ENCODE measurements at places on chromosomes 1 and 21.

DNA sequence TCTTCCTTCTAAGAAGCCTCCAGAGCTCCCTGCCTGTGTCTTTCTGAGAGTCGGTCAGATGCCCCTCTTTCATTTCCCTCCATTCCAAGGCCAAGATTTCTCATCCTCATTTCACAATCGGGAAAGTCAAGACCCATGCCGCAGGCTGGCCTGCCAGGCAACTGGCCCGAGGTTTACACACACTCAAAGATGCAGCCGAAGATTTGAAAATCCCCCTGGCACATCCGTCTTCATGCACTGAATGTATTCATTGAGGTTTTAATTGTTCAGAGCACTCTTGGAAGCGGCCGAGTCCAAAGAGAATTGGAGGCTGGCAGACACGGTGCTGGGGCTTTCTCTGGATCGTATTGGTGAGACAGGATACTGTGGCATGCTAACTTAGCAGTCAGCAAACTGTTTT lies 29.1 kb upstream of the SRP9 start:
- DNase-seq = no peak

DNA sequence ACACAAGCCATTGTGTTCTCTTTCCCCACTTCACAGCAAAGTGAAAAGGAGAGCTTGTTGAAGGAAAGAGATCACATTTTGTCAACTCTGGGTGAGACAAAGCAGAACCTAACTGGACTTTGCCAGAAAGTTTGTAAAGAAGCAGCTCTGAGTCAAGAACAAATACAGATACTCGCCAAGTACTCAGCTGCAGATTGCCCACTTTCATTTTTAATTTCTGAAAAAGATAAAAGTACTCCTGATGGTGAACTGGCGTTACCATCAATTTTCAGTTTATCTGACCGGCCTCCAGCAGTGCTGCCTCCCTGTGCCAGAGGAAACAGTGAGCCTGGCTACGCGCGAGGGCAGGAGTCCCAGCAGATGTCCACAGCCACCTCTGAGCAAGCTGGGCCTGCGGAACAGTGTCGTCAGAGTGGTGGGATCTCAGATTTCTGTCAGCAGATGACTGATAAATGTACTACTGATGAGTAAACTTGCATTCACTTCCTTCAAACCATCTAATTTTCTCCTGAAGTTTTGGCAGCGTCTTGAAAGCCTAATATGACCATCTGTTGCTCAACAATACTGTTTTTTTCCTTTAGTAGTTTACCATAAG lies 43.7 kb downstream of the BACH1 start:
- DNase-seq = no peak

- DNase-seq = no peak
Measured at GRCh38 chr1:25695771-25696311, 79.2 kb downstream of the MAN1C1 start.

- DNase-seq = no peak
Measured at GRCh38 chr1:223008808-223009207, 134.2 kb downstream of the TLR5 start.

- no peak for DNase-seq
Measured at GRCh38 chr21:35333831-35334618, 284.9 kb upstream of the RUNX1 start.

DNA sequence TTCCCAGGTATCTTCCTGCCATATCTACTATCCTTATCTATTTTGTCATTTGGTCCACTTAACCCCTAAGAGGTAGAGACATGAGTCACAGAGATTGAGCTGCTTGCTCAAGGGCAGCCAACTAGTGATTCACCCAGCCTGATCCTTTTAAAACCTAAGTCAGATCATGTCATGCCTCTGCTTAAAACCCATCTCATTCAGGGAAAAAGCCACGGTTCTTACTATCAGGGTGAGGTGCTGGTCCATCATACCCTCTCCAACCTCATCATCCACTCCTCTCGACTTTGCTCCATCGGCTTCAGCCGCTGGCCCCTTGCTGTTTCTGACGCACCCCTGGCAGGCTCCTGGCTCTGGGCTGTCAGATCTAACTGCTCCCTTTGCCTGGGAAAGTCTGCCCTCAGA lies 14.4 kb upstream of the PPP1R15B start:
- no peak for DNase-seq

- peak; percentile 73 for DNase-seq
Measured at GRCh38 chr1:162357681-162358266, 18.9 kb downstream of the SPATA46 start.

GRCh38 chr1:3372317-3372716 lies 82.1 kb upstream of the ARHGEF16 start:
- DNase-seq = no peak

- no peak for DNase-seq
Measured at GRCh38 chr1:94425821-94426484, 7.8 kb downstream of the ABCD3 start.

GRCh38 chr1:83500531-83500930 lies 498.4 kb downstream of the TTLL7 start:
- DNase-seq = no peak

GRCh38 chr1:58539553-58539952 lies 7.0 kb downstream of the OMA1 start:
- no peak for DNase-seq

GRCh38 chr1:205791568-205792180 lies 16.4 kb upstream of the RAB29 start:
- DNase-seq = peak; percentile 76

GRCh38 chr1:210236840-210237409 lies 4.3 kb downstream of the SERTAD4 start:
- DNase-seq = peak; percentile 42

GRCh38 chr1:36465731-36466369 lies 1.7 kb upstream of the MRPS15 start:
- DNase-seq = no peak

DNA sequence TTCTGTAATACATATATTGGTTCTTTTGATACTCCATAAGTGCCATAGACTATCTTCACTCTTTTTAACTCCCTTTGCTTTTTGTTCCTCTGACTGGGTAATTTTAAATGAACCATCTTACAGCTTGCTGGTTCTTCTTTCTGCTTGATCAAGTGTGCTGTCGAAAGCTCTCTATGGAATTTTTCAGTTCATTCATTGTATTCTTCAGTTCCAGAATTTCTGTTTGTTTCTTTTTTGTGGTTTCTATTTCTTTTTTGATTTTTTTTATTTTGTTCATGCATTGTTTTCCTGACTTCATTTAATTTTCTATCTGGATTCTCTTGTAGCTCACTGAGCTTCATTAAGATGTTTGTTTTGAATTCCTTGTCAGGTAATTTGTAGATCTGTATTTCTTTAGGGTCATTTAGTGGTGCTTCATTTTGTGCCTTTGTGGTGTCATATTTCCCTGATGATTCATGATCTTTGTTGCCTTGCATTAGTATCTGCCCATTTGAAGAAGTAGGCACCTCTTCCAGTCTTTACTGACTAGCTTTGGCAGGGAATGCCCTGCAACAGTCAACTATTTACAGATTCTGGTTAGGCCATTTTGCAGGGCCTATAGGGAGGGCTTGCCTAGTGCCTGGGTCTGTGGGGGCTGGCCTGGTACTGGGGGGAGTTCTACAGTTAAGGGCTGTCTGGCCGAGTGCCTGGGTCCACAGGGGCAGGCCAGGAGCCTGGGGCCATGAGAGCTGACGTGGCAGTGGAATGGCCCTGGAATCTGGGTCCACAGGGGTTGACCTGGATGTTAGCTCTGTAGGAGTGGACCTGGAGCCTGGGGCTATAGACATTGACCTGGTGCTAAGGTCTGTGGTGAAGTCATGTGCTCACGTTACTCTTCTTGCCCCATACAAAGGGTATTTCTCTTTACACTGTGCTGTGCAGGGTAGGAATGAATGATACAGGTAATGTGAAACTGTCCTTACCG lies 89.7 kb downstream of the MAGI3 start:
- no peak for DNase-seq

- DNase-seq = no peak
Measured at GRCh38 chr1:119858126-119858525, 38.2 kb downstream of the ADAM30 start.

GRCh38 chr1:7808253-7808844 lies 24.3 kb downstream of the PER3 start:
- peak; percentile 15 for DNase-seq

DNA sequence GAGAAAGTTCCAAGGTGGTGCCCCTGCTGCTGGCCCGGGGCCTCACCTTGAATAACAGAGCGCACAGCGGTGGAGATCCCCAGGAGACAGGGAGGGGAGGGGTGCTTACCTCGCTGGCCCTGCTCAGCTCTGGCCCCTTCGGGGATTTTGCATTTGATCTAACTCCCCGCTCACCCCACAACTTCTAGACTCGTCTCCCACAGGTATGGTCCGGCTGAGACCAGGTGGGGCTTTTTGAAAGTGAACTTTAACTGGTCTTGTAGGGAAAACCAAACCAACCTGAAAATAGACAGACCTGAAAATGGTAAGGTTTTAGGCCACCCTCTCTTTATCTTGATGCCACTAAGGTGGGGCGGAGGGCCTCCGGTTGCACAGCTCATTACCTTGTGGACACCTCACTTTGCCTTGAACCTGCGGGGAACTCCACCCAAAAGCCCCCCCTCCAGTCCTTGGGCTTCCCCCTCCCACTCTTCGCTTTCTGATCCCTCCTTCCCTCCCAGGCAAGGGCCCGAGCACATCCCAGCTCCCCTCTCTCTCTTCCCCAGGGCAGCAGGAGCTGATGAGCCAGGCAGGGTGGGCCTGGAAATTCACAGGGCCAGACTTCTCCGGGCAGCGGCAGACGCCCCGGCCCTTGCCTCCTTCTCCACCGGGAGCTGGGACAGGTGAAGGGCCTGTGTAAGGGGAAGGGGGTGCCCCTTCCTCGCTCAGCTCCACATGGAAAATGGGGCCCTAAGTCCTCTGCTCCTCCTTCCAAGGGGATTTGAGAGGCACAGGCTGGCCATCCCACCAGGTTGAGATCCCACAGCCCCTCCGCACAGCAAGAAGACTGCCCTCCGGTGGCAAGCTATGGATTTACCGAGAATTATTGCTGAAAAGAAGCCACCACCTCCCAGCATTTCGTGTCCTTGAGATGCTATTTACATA lies 16.1 kb downstream of the TNFRSF8 start:
- peak; percentile 79 for DNase-seq

DNA sequence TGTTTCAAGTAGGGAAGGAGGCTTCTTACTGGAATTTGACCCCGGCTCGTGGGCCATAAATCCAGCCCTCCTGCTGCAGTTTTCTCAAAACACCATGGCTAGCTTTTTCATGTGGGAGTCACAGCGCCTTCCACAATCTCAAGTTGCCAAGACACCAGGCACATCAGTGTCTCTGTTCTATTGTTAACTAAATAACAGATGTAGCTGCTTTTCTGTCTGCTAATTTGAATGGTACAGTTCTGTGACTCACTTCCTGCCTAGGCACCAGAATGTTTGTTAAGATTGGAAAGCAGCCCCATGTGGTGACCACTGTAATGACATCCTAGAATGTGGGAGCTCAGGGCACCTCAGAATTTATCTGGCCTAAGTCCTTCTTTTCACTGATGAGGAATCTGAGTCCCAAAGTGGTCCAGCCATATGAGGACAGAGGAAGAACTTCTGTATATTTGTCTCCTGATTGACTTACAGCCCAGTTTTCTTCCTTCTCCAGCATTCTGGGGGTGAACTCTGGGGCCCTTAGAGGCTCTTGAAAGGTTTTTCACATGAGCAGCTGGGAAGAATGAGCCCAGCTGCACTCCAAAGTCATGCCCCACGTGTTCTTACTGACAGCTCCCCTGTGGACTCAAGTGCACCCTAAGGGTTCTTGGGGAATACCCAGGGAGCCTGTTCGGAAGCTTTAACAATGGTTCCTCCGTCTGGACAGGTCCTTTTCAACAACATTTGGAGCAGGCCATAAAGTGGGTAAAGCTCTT lies 27.5 kb downstream of the TRIM45 start:
- peak; percentile 20 for DNase-seq

DNA sequence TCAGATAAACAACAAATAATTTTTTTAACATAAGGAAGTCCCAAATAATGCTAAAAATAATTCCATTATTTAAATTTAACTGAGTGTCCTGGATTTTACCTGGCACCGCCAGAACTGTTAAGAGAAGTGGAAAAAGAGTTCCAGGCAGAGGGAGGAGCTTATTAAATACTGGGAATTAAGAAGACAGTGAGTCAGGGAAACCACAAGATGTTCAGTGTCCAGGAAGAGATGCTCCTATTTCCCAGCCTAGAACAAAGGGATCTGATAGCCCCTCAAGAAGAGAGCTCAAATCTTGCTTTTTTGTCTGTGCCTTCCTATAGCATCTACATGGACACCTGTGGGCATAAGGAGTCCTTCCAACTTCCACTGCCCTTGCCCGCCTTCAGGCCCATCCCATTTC lies 85.9 kb downstream of the PGM1 start:
- no peak for DNase-seq

GRCh38 chr1:187819086-187819485 lies 990.3 kb downstream of the PLA2G4A start:
- no peak for DNase-seq

- DNase-seq = no peak
Measured at GRCh38 chr1:97041026-97041425, 319.4 kb downstream of the PTBP2 start.

DNA sequence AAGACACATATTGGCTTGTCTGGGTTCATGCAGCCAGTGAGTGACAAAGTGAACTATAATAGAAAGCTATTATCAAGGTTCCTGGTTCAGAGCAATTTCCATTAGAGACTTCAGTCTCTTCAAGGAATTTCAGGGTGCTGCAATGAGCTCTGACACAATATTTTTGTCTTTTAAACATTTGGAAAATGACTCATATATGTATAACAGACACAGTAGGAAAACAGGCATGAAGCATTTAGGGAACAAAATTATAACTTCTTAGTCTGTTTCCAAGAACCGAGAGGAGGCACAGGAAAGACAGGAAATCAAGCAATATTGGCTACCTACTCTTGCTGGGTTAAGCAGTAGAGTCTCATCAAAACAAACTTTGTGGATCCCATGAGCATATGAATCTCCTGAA lies 170.4 kb downstream of the PTPRC start:
- no peak for DNase-seq

GRCh38 chr1:8892026-8892425 lies 13.5 kb upstream of the ENO1 start:
- no peak for DNase-seq

DNA sequence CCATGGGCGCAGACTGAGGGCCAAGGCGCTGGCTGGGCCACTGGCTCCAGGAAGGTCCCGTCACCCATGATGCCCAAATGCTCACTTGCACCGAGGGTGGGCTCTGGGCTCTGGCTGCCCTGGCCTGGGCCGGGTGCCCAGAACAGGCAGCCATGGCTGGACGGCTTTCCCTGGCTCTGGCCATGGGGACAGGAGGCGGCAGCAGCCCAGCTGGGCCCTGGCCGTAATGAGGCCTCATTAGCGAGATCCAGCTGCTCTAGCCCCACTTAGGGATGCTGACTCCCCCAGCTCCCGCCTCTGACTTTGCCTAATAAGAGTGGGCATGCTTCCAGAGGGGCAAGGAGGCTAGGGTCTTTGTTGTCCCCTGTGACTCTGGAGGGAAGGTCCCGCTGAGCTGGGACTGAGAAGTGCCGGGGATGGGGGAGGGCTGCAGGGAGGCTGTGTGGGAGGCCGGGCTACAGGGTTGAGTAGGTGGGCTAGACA lies 11.8 kb downstream of the SLC6A9 start:
- no peak for DNase-seq

GRCh38 chr1:168439456-168440375 lies 104.1 kb downstream of the XCL2 start:
- DNase-seq = peak; percentile 83

- no peak for DNase-seq
Measured at GRCh38 chr1:94142583-94142982, 21.6 kb upstream of the ABCA4 start.
